ENCODE measurements at places on chromosomes 3 and 15.

- no peak for DNase-seq
Measured at GRCh38 chr15:42084465-42085235, 9.7 kb downstream of the PLA2G4D start.

- no peak for DNase-seq
Measured at GRCh38 chr3:104101736-104102135, 1265.0 kb upstream of the ALCAM start.

DNA sequence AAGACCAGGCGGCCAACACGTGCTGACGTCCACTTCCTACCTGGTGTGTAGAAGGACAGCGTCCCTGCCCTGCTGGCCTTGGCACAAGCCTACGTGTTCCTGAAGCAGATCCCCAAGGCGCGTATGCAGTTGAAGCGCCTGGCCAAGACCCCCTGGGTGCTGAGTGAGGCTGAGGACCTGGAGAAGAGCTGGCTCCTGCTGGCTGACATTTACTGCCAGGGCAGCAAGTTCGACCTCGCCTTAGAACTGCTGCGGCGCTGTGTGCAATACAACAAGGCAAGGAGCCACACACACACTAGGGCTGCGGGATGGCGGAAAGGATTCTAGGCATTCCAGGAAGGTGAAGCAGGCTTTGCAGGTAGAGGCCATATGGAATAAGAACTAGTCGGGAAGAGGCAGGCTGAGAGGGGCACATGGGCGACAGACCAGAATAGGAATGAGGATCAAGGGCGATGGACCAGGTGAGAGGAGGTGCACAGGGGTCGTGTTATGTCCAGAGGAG lies 15.9 kb downstream of the CSRNP1 start:
- no peak for DNase-seq

DNA sequence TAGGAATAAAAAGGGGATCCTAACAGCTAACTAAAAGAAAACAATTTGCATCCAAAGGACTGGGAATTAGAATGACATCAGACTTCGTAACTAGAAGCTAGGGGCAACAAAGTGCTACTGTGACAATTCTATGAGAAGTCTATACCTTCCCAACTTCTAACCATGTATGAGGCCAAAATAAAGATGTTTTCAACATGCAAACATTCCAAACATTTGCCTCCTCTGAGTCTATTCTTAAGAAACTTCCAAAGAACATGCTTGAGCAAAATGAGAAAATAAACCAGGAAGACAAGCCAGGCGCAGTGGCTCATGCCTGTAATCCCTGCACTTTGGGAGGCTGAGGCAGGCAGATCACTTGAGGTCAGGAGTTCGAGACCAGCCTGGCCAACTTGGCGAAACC lies 13.1 kb upstream of the RNF7 start:
- DNase-seq = no peak

DNA sequence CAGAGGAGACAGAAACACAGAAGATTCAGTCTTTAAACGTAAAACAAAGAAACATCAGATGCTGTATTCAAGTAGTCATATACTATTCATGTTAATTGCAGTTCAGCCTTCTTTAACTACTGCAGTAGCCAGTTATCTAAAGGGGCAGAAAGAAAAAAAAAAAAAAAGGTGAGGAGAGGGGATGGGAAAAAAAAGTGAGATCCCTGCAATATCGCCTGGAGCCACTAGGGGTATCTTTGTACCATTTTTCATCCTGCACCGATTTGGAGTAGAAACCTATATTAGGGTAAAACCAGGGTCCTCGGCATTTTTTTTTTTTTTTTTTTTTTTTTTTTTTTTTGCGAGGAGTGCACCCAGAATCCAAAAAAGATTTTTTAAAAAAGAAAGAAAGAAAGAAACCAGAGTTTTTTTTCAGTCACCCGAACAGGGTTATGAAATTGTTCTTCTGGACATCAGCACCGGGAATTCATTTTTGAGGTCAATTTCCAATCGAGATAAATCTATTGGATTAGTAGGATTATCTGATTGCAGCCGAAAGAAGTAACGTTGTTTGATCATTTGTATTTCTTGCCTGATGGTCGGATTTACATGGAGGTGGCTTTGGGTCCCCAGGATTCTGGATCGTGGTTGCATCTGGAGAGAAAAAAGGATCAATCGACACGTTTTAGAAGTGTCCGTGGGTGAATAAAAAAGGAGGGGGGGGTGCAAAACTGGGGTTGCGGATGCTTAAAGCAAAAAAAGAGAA lies 186.7 kb downstream of the NLGN1 start:
- DNase-seq = no peak

DNA sequence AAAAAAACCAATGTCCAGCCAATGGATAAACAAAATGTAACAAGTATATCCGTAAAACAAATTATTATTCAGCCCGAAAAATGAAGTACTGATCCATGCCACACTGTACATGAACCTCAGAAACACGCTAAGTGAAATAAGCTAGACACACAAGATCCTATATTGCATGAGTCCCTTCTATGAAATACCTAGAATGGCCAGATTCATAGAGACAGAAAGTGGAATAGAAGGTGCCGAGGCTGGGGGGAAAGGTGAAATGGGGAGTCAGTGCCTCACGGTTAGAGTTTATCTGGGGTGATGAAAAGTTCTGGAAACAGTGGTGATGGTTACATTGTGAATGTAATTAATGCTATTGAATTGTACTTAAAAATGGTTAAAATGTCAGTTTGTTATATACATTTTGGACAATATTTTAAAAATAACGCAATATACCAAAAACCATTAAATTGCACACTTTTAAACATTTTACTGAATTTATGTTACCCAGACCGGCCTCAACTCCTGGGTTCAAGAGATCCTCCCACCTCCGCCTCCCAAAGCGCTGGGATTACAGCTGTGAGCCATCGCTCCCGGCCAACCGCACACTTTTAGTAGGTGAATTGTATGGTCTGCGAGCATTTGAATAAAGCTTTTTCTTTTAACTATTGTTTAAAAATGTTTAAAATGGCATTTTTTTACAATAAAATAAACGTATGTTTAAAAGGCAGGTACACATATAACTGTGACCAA lies 2.1 kb downstream of the RNF168 start:
- no peak for DNase-seq

- no peak for DNase-seq
Measured at GRCh38 chr3:128374746-128375445, 91.8 kb downstream of the DNAJB8 start.

DNA sequence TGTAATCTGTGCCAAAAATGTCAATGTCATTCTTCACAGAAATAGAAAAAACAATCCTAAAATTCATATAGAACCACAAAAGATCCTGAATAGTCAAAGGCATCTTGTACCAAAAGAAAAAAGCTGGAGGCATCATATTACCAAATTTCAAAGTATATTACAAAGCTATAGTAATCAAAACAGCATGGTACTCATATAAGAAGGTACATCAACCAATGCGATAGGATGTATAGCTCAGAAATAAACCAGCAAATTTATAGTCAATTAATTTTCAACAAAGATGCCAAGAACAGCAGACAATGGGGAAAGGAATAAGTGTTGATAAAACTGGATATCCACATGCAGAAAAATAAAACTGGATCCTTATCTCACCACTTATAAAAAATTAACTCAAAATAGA lies 150.5 kb upstream of the PRICKLE2 start:
- no peak for DNase-seq

DNA sequence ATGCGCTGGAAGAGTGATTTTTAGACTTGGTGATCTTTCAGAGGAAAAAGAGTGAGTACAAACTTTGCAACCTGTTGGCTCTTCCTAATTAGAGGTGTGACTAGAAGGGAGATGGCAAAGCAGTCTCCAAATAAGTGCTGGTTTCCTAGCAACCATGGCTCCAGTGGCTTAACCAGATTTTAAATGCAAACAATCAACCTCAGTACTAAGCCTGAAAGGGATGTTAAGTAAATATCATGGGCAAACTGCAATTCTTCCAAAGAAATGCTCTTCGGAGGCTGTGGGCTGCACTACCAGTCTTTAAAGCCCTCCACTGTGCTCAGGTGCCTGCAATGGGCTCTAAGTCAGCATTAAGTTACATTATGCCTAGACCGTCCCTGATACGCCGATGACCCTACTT lies 678.1 kb upstream of the CCDC54 start:
- no peak for DNase-seq

DNA sequence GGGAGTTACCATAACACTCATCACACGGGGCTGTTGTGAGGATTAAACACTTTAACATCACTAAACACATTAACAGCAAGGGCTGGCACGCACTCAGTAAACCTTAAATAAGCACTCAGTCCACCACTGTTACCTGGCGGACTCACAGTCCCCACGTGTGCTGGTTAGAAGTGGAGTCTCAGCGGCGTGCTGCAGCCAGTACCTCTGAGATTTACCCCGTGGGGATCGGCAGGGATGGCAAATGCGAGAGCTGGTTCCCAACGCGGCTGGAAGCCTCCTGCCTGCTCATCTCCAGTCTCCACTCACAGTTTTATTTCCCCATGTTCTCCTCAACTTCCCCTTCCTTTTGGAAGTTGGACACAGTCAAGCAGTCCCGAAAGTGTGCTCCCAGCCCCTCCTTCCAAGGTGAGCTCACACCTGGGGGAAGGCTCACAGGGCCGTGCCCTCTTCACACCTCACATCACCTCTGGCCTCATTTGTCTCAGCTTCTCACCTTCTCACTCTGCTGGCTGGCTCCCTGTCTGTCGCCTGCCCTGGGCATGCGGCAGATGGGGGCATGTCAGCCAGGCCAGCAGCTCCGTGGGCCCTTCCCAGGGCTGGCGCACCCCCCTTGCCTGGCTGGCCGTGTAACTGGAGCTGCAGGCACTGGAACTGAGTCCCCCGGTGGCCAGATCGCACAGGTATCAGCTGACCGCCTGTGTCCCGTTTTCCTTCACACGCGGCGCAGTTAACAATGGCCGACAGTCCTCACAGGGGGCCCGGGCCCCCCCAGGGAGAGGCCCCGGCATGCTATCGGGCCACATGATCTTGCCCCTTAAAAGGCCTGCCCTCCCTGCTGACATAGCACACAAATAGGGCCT lies 87.1 kb downstream of the WNT7A start:
- no peak for DNase-seq

GRCh38 chr15:59521443-59521842 lies 83.5 kb downstream of the FAM81A start:
- no peak for DNase-seq

- DNase-seq = no peak
Measured at GRCh38 chr3:61914276-61914675, 352.9 kb downstream of the PTPRG start.

DNA sequence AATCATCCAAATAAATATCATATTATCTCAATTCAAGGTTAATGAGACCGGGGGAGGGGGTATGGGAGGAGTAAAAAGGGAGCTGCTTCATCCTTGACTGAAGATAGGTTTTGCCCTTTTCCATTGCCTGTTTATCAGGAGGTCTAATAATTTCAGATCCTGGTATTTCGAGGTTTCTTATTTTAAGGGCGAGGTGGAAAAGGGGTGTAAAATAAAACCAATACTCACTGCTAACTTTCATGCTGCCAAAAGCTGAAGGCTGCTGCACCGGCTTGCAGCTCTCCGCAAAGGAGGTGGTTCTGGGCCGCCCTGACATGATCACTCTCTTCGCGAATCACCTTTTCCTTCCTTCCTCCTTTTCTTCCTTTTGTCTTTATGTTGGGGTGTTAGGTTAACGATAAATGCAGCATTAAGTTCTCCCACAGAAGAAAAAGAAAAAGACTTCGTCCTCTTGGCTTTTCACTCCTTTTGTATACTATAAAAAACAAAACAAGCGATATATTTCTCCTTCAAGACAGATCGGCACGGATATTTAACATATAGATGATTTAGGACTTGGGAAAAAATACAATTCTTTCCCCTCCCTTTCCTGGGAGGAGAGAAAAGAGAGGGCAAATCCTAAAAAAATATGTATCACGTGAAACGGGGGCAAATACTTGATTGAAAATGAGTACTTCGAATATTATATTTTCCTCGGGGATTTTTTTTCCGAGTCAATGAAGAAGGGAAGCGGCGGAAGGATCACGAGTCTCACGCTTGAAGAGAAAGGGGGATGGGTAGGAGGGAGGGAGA lies 932 bp downstream of the GSK3B start:
- DNase-seq = no peak

DNA sequence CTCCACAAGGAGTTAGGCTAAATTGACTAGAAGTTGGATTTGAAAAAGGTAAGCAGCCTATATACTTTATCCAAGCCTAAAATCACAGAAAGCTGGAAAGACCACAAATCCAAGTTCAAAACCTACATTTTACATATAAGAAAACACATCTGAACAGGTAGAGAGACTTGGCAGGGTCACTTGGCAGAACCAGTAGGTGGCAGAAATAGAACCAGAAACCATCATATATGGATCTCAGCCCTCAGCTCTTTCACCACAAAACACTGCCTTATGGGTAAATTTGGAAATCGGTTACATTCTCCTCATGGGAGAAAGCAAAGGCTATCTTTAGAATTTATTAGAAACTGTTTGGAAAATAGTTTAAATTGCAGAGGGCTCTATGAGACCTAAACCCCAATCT lies 44.2 kb downstream of the MKRN2 start:
- DNase-seq = no peak

Data from activated CD4-positive, alpha-beta T cell treated with anti-CD3 and anti-CD28 coated beads for 1 hour (primary cell).